Activated CD4-positive, alpha-beta memory T cell treated with anti-CD3 and anti-CD28 coated beads, Interleukin-2, amount 10 ng/mL, durations not matched to agents 7 days and 5 days (primary cell): ENCODE measurements at places on chromosomes 1 and 21. TPM values are rescaled to one million over a fixed set of nuclear protein-coding genes. Genes with fewer than 3 reads are reported as not detected.

HES4 gene
- not detected for total RNA-seq

- DNase-seq: no peak
Observed at GRCh38 chr1:109801791-109802135, 38.0 kb upstream of the EPS8L3 start.

- DNase-seq: no peak
Observed at GRCh38 chr21:15688809-15689208, 41.0 kb upstream of the USP25 start.

GRCh38 chr1:248779350-248779749 lies 23.8 kb upstream of the LYPD8 start:
- DNase-seq: no peak

GRCh38 chr1:229913489-229913888 lies 153.5 kb upstream of the GALNT2 start:
- no peak for DNase-seq
